ENCODE measurements at places on chromosomes 7 and 10. TPM values are rescaled to one million over a fixed set of nuclear protein-coding genes. Genes with fewer than 3 reads are reported as not detected.

DNA sequence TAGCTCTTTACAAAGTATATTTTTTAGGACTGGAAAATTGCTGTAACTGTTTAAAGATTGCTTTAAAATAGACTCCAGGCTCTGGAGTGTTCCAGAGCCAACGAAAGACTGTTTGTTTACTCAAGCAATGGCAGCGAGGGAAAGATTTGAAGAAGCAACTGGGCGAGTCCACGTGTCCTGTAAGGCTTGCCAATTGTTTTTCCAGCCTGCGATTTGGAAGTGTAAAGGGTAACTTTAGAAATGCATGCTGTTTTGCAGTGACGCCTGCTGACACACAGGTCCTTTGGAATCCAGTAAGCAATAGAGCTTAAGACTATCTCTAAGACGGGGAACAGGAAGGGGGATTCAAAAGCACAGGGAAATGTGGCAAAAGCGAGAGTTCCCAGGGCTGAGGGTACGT, 55.8 kb downstream of the TACC2 start:
- DNase-seq, result no peak

DNA sequence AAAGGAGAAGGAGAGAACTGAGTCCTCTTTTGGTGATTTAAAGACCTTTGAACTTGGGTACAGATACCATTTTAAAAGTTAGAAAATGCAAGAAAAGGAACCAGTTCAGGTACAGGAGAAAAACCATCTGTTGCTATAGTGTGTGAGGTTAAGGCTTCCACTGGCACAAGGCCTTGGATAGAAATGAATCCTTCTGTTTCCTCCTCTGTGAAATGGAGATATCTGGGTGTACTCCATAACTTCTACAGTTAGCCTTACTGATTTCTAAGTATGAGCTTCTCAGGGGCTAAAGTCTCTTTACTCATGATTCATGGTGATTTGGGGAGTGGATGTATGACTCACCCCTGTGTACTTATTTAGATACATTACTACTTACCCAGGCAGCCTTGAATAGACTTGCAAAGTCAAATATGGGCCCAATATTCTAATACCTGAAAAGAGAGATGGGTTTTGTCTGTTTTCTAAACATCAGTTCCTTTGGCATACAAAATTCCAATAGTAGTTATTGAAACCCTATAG, 117.2 kb upstream of the ADO start:
- DNase-seq, result no peak

The OGDHL gene
- not detected for total RNA-seq

- DNase-seq, result no peak
Measured at GRCh38 chr10:130875897-130876472, 435.5 kb downstream of the TCERG1L start.

DNA sequence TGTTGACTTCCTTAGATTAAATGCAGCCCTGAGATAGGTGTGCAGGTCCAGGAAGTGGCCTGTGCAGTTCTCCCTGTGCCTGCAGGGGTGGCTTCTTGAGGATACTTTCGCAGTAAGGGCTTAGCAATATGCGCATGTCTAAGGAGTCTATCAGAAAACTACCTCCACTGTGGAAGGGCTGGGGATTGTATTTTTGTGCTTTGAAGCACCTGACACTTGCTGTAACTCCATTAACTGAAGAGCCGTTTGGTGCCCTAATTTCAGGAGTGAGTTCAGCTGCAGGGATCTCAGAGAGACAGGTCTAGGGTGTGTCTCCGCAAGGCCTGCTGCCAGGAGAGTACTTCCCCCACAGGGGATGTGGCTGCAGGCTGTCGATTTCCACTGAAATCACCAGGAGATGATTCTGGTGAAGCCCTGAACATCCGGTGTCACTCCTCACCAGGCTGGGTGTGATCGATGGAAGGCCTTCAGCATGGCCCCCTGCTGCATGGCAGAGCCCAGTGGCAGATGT, 35.5 kb downstream of the IKZF1 start:
- no peak for DNase-seq

The TEX47 gene
- total RNA-seq, result not detected

DNA sequence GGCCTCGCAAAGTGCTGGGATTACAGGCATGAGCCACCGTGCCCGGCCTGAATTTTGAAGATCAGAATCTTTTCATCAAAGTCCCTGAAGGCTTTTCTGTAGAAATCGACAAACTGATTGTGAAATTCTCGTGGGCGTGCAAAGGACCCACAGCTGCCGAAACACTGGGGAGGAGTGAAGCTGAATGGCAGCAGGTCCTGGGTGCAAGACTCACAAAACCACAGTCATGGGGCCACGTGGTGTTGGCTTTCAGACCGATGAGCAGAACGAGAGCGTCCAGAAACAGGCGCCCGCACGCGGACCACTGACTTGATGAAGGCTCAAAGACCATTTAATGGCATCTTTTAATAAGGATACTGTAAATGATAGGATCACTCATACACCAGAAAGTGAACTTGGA, 24.7 kb upstream of the PRKAR1B start:
- DNase-seq, result no peak

Data from glomerular endothelial cell (primary cell).